ENCODE measurements at places on chromosomes 11 and 22.

DNA sequence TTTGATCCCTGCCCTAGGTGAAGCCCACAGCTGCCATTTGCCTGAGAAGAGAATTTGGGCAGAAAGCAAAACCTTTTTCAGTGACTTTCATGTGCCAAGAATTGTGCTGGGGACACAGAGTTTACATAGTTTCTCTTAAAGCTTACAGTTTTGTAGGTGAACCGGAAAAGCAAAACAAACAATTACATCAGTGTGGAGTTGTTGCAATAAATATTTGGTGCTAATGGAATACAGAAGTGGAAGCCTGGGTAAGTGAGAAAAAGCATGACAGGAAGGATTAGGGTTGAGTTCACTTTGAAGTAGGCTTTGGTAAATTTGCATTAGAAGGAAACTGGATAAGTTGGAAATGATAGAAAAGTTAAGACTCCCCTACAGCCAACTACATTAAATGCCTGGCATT, 82.7 kb downstream of the RASSF10 start:
- no peak for DNase-seq

GRCh38 chr22:49577168-49578060, 250.3 kb downstream of the BRD1 start:
- DNase-seq, result no peak

GRCh38 chr11:35420371-35420770, 1.0 kb upstream of the SLC1A2 start:
- DNase-seq, result no peak

DNA sequence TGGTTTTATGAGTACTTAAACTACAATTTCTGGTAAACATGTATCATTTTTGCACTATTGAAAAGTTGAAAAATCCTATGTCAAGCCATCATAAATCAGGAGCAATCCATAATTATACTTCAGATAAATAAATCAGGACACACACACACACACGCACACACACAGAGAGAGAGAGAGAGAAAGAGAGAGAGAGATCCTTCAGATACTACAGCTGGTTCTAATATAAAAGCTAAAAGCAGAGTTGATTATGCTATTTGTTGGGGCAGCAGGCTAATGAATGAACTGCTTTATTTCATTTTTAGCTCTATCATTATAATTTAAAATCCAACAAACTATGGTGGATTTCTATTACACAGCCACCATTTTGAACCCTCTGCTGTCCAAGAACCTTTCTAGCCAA, 322.4 kb upstream of the CCDC90B start:
- DNase-seq, result no peak

DNA sequence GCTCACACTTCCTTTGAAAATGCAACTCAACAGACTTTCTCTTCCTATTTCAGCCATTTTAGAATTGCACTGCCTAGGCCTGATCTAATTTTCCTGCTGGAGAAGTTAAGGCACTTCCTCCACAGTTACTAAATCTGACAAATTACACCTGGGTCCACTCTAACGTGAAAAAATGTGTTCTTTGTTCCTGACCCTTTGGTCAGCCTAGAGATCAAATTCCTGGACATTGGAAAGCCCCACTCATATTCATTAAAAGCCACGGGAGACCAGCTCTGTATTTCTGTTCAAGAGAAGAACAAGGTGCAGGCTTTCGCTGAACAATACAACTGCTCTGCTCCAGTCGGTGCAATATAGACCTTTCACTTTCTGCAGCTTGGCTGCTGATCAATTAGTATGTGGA, 96.6 kb downstream of the MPPED2 start:
- DNase-seq, result no peak

DNA sequence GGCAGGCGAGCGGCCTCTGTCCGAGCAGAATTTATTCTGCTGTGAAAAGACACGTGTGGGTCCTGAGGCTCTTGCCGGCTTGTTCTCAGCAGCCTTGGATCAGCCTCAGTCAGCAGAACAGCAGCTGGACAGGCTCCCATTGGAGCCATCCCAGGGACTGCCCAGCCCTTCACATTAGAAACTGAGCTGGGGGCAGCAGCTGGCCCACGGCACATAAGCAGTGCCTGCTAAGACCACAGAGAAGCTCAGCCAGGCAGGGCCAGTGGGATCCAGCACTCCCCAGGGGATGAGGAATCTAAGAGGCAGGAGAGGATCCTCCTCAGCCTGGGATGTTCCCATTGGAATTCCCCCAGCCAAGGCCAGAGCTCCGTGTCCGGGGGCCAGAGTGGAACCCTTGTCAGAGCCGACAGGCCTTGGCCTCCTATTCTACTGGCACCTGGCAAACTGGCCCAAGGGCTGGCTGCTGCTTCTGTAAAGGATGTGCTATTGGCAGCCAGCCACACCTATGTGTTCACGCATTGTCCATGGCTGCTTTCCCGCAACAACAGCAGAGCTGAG, 18.2 kb downstream of the RTN4R start:
- no peak for DNase-seq

DNA sequence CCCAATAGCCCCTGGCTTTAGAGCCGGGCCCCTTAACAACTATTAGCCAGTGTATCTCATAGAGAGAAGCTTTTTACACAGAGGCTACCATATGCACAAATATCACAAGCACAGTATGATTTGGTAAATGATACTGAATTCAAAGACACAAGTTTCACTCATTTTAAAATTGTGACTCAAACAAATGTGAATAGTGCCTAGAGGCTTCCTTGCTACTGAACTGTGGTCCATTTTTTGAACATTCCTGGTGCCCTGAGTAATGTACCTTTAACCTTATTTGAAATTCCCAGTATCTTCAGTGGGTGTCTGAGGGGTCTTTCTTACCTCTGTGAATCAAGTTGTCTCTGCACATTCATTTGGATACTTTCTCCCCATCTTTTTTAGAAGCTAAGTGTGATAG, 156.2 kb downstream of the MAML2 start:
- no peak for DNase-seq

All from effector CD8-positive, alpha-beta T cell (primary cell).